ENCODE measurements at places on chromosomes 12 and 14. TPM values are rescaled to one million over a fixed set of nuclear protein-coding genes. Genes with fewer than 3 reads are reported as not detected.

The TSPAN9 gene
- 11.6 TPM for total RNA-seq

The PLXNC1 gene
- total RNA-seq, result 11.2 TPM

The GUCY2C gene
- not detected for total RNA-seq

The SERPINA5 gene
- total RNA-seq, result 498 TPM

The RD3L gene
- total RNA-seq, result not detected

Measured in HepG2 (cell line).